ENCODE measurements at places on chromosomes 5 and 9. TPM values are rescaled to one million over a fixed set of nuclear protein-coding genes. Genes with fewer than 3 reads are reported as not detected.

The ENTPD8 gene
- 0.07 TPM for total RNA-seq

The RNF145 gene
- total RNA-seq: 55.7 TPM

The SREK1 gene
- 82.9 TPM for total RNA-seq

The BBLN gene
- 20.6 TPM for total RNA-seq

The PCDHGB6 gene
- total RNA-seq: 2.1 TPM

The HOMER1 gene
- total RNA-seq: 1.7 TPM

The CA9 gene
- total RNA-seq: 0.40 TPM

The GABRA1 gene
- total RNA-seq: not detected

The CAMK4 gene
- total RNA-seq: 2.2 TPM

The DPYSL3 gene
- 138 TPM for total RNA-seq

The ZNF454 gene
- 0.40 TPM for total RNA-seq

The PCA3 gene
- total RNA-seq: 1.2 TPM

The OTP gene
- not detected for total RNA-seq

The LYSMD3 gene
- 15.3 TPM for total RNA-seq

The NOXA1 gene
- total RNA-seq: 0.66 TPM

The FOXD4L3 gene
- total RNA-seq: not detected

The ZDHHC11 gene
- total RNA-seq: 1.6 TPM

The CMYA5 gene
- under 0.01 TPM for total RNA-seq

The SLC38A9 gene
- total RNA-seq: 40.2 TPM

The DAPK1 gene
- 66.5 TPM for total RNA-seq

The FOXD4L4 gene
- total RNA-seq: 0.25 TPM

The PCDHB13 gene
- 0.33 TPM for total RNA-seq

The NR3C1 gene
- total RNA-seq: 25.0 TPM

The RAI14 gene
- total RNA-seq: 192 TPM

The DEPDC1B gene
- 22.6 TPM for total RNA-seq

The BTNL8 gene
- not detected for total RNA-seq

The DOK3 gene
- 2.0 TPM for total RNA-seq

The SPARC gene
- 1,269 TPM for total RNA-seq

The PCSK5 gene
- 8.9 TPM for total RNA-seq

The LCN6 gene
- total RNA-seq: not detected

The SLIT3 gene
- total RNA-seq: 0.25 TPM

The ASS1 gene
- 6.9 TPM for total RNA-seq

The CRB2 gene
- total RNA-seq: not detected

The CCDC183 gene
- 0.26 TPM for total RNA-seq

Data from pulmonary artery endothelial cell (primary cell).